ENCODE measurements at places on chromosomes 13 and 19. TPM values are rescaled to one million over a fixed set of nuclear protein-coding genes. Genes with fewer than 3 reads are reported as not detected.

INSL3 gene
- not detected for total RNA-seq

DNA sequence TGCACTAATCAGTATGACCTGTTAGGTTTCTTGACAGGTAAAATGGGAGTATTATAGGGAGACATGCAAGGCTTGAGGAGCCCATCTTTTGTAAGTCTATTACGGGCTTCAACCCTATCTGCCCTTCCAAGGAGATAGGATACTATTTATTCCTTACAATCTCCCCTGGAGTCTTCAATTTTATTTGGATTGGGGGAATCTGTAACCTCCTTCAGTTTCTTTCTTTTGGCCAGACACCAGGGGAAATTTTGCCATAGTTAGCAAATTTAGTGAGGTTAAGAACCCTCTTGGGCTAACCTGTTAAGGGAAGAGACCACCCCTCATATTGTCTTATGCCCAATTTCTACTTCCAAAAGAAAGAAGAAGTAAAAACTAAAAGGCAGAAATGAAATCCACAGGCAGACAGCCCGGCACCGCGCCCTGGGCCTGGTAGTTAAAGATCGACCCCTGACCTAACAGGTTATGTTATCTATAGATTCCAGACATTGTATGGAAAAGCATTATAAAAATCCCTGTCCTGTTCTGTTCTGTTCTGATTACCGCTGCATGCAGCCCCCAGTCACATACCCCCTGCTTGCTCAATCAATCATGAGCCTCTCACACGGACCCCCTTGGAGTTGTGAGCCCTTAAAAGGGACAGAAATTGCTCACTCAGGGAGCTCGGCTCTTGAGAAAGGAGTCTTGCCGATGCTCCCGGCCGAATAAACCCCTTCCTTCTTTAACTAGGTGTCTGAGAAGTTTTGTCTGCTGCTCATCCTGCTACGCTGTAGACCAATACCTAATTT, 39.6 kb upstream of the CD177 start:
- DNase-seq: no peak

GRCh38 chr19:48745208-48745995, 1.3 kb downstream of the IZUMO1 start:
- DNase-seq: peak; percentile 65

PRR22 gene
- total RNA-seq: not detected

IGFL3 gene
- total RNA-seq: not detected

FOSB gene
- total RNA-seq: 28.6 TPM

TRPM4 gene
- 19.1 TPM for total RNA-seq

CTXN1 gene
- not detected for total RNA-seq

GRCh38 chr13:82749551-82749950, 1132.7 kb downstream of the SLITRK1 start:
- DNase-seq: no peak

FXYD1 gene
- total RNA-seq: 18.1 TPM

PBX4 gene
- total RNA-seq: 1.6 TPM

DNA sequence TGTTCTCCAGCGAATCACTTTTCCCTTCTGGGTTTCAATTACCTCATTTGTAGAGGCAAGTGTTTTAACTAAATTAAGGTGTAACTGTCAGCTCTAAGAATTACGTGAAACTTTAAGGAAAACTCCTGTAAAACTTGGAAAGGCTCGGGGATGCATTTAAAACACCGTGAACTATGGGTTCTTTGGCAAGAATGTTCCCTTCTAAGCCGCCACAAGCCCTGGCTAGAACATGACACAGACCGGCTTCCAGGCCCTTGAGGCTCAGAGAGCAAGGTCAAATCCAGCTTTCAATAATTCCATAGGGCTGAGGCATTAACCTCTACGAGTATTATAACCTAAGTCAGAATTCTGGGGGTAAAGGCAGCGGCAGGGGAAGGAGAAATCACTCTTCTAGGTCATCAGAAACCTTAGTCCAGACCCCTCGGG, 685 bp downstream of the VWA8 start:
- DNase-seq: no peak

DNA sequence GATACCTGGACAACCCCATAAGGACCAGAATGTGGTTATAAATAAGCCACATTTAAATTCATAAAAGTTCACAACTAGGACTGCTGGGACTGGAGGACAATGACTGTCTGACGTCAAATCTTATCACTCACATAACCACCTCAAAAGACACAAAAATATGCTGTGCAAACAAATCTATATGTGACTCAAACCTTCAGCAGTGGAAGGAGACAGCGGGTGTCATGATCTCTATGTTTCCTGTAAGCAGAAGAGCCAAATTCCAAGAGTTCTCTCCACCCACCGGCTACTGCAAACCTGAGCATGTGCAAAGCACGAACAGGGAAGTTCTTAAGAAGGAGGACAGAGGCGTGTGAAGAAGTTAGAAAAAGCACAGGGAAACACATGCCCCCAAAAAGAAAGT, 113.2 kb downstream of the MYCBP2 start:
- DNase-seq: no peak

DNA sequence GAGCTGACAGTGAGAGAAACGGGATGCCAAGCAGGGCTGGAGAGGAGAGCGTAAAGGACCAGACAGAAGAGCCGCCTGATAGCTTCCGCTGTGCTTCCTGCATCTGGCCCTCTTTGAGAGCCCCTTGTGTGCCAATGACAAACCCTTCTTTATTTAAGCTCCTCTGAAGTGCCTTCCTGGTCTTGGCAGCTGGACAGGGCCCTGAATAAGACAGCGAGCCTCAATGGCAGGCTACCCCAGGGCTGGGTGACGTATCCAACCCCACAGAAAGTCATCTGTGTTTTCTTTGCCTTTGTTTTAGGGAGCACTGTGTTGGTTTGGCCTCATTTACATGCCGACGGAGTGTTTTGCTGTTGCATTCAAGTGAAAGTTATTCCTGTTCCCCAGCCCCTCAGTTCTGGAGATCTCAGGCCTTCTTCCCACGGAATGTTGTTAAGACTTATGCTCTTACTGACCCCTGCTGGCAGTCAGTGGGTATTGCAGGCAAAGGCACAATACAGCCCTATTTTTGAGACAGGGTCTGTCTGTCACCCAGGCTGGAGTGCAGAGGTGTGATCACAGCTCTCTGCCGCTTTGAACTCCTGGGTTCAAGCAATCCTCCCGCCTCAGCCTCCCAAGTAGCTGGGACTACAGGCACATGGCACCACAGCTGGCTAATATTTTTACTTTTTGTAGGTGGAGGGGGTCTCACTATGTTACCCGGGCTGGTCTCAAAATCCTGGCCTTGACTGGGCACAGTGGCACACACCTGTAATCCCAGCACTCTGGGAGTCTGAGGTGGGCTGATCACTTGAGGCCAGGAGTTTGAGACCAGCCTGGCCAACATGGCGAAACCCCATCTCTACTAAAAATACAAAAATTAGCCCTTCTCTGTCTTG, 16.8 kb downstream of the CCL25 start:
- DNase-seq: no peak

ZNF780B gene
- total RNA-seq: 27.5 TPM

ZNF83 gene
- total RNA-seq: 124 TPM

DNA sequence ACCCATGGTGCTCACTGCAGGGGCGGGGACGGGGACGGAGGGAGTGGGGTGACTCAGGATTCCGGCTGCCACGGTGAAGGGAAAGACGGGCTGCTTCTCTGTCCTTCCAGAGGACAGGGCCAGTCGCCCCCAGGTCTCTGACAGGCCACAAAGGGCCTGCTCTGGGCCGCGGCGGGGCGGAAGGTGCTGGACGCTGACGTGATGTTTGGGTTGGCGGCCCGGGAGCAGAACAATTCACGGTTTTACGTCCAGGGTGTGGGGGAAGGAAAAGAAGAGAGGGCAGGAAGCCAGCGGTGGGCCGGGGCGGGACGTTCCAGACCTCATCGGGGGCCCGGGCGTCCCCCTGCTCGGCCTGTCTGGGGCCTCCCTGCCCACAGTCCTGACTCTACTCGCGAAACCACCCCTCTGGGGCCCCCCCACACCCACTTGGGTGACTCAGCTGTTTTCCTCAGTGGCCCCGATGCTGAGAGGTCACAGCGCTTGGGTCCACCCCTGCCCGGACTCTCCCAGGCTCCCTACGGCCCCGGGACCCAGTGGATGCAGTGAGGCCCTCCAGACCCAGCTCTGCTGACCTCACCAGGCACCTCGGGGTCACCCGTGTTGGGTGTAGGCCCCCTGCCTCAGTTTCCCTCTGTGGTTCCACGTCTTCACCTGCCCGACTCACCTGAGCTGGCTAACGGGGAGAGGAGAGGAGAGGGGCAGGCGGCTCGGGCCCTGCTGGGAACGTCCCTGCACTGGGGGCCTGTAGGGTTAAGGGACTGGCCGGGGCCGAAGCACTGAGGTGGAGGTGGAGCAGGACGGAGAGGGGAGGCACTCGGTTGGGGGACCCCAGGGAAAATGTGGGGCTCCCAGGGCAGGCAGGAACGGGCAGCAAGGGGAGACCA, 29.2 kb downstream of the PIP5K1C start:
- DNase-seq: peak; percentile 91

DNA sequence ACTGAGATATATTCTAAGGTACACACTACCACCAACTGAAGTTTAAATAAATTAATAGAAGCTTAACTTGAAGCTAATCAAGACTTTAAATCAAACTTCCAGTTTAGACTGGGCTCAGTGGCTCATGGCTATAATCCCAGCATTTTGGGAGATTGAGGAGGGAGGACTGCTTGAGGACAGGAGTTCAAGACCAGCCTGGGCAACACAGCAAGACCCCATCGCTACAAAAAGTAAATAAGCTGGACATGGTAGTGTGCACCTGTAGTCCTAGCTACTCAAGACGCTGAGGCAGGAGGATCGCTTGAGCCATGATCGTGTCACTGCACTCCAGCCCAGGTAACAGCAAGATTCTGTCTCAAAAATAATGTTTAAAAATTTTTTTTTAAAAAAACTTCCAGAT, 8.6 kb downstream of the KPNA3 start:
- no peak for DNase-seq

DNA sequence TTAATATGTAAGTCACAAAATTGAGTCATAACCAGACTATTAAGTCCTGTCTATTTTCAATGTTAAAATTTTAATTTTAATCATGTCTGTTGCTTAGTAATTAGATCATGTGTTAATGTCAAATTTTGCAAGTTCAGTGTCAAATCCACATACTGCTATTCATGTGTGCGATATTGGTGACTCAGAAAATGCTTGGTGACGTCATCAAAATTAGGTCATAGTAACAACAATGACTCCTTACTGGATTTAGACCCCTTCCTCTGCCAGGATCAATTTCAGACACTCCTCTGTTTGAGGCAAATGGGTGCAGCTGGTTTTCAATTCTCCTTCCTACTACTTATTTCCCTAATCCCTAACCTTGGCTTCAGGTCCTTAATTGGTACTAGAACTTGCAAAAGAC, 1394.3 kb upstream of the SLC10A2 start:
- no peak for DNase-seq

SHISA7 gene
- not detected for total RNA-seq

DNA sequence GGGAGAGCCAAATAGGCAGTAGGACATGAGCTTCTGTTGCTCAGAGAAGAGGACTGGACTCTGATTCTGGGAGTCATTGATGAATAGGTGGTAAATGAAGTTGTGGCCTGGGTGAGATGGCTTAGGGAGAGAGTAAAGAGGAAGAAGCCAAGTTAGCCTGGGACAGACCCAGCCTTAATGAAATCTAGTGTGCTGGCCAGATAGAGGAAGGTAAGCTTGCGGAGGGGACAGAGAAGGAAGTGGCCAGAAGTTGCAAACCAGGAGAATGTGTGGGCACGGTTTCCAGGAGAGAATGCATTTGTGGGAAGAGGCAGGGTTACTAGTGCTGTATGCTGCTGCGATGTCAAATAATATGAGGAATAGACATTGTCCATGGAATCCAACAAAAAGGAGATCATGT, 83.3 kb upstream of the OLFM4 start:
- DNase-seq: no peak

DNA sequence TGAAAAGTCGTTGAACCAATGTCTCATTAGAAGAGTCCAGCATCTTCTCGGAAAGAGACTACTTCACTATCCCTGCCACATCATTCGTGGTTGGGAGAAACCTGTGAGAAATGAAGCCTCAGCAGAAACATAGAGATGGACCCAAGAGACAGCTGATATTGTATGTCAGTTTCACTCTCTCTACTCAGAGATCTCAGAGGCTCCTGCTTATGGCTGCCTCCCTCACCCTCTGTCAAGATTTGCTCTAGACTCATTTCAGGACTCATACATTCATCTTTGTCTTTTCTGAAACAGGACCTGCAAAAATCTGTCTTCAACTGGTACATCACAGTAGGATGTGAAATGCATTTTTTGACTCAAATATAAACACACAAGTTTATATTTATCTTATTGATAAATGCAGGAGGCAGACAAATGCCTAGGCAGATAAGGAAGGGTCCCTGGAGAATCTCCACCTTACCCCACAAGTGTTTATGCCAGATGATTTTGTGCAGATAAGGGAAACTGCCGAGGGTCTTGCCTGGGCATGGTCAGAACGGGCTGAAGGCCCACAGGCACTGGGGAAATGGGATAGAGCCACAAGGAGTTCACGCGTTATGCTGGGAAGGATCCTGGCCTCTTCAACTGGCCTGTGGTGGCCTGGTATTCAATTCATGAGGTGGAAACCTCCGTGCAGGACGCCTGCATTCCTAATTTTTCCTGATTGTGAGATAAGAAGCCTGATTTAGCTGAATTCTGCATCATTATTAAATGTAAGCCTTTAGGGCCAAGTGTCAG, 1834.0 kb upstream of the PCDH20 start:
- DNase-seq: no peak

DNA sequence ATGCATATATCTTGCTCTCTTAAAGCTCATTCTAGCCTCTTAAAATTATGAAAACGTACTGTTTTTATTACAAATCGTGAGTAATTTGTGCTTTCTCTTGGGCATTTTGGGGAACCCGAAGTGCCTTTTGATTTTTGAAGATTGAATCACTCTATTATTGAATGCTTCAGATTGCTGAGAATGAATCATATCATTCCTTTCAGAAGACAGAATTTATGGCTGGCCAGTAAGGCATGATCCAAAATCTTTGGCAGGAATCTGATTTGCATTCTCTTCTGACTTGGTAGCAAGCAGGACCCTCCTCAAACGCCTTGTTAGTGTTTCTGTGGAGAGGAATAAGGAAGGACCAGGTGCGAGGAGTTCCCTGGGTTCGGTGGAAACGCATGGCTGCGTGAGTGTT, 49.5 kb downstream of the STARD13 start:
- no peak for DNase-seq

APOE gene
- total RNA-seq: 55.3 TPM

GRCh38 chr13:51451467-51452360, 1.1 kb downstream of the INTS6 start:
- DNase-seq: peak; percentile 77

GRCh38 chr19:38830039-38830733, 1.4 kb downstream of the ECH1 start:
- DNase-seq: no peak

KIR2DL3 gene
- not detected for total RNA-seq

DNA sequence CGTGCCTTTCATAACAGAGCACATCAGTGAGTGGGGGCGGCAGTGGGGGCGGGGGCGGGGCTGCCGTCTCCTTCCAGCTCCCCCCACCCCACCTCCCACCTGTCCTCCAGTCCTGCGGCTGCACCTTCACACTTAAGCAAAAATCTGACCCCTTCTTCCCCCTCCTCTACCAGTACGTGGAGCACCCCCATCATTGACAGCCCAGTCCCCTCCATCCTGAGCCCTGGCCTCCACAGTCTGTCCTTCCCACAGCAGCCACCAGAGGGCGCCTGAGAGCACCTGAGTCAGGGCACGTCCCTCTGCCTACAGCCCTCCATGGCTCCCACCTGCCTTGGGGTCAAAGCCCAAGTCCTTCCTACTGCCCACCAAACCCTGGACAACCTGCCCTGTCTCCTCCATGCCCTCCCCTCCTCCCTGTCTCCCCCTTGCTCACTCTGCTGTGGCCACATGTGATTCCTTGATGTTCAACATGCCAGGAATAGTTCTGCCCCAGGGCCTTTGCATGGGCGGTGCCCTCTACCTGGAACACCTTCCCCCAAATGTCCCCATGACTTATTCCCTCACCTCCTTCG, 4.0 kb downstream of the EBI3 start:
- DNase-seq: no peak

- DNase-seq: no peak
These were observed 76.9 kb downstream of the GADD45B start for GRCh38 chr19:2552859-2553258.

All from uterus (tissue), 4 donors.